Smooth muscle cell of the brain vasculature (primary cell): ENCODE measurements at places on chromosomes 12 and 14.

DNA sequence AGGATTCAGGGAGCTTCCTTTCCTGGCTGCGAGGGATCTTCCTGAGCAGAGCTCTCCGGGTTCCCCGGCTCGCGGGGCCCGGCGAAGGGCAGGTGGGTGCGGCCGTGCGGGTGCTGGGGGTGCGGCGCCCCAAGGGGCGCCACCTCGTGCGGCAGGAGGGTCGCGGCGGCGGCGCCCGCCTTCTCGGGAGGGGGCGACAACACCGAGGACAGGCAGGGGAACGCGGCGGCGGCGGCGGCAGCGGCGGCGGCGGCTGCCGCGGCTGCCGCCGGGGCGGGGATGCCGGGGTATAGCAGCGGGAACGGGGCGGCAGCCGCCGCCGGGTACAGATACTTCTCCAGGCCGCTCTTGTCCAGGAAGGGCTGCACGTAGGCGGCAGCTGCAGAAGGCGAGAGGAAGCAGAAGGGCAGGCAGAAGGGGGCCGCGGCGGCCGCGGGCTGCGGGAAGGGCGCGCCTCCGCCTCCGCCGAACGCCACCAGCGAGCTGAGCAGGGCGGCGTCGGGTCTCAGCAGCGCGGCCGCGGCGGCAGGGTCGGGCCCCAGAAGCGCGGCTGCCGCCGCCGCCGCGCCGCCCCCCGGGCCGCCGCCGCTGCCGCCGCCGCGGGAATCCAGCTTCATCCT, 2.7 kb downstream of the BHLHE41 start:
- DNase-seq, result no peak

DNA sequence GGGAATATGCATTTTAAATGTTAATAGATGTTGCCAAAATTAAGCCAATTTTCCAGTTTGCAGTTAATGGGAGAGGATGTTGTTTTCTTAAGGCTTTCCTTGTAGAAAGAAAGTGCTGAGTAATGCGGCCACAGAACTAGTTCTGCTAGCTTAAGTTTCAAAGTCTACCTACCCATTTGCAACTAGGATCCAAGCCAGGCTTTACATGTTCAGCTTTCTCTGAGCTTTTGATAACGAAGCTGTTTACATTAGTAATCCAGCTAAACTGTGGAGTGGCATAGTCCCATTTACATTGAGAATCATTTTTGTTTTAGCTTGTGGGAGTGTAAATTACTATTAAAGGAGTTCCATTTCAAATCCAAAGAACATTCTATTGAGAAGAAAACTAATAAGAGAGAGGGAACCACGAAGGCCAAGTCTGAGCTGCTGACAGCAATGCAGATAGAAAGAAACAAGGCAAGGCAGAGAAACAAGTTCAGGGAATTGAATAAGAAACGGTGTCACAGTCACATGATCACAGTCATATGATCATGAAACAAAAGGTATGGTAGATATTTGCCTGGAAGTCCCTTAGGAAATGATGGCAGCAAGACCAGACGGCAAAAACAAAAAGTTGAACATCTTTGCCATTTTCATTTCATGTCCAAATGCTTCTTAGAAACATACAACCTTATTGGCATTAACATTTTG, 274.9 kb downstream of the PAWR start:
- DNase-seq, result no peak

DNA sequence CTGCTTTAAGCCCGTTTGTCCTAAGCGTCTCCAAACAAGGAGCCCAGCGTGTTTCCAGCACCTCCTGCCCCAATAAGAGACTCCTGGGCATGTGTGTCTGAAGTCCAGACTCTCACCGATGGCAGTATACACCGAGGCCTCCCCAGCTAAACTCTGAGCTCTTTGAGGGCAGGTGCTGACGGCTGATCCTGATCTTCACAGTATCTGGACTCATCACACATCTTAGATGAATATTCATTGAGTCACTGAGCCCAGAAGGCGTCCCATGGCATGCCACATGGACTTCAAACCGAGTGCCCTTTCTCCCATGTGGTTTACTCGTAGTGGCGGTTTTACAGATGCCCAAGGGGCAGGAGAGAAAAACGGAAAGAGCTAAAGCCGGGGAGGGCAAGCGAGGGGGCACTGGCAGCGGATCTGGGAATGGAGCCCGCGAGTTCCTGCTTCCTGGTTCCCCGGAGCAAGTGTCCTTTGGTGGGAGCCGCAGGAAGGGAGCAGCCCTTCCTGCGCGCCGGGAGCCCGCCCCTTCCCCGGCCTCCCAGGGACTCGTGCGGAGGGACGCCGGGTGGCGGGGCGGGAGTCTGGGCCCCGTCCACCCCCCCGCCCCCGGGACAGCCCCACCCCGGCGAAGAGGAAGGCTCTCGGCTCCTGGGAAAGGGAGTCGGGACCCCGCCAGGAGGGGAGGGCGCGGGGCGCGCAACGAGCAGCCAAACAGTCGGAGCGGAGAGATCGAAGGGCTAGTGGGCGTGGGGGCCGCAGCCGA, 585 bp upstream of the TEAD4 start:
- no peak for DNase-seq

DNA sequence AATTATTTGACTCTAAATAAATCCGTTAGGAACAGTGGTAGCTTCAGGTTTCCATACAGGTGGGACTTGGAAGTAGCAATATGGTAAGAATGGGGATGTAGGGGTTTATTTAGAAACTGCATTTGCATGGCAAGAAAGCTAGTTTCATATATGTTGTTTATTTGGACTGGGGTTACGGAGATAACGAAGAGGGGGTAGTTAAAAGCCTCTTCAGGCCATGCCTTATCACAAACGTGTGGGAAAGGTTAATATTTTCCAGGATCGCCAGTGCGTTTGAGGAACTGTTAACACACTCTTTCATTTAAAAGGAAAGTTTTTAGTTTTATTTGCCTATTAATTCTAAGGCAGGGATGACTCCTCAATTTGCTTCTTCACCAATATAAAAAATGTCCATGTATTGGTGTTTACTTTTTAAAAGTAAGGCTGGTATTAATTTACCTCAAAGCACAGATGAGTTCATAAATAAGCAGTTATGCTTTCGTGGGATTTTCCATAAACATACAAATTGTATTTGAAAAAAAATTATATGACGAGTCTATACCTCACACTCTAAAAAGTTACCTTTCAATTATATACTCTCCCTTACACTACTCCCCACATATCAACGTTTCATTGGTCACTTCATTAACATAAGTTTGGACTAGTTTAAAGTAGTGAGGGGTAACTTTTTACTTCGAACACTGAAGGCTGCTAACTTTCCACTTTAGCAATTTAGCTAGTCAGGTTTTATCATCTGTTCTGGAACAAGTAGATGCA, 814 bp downstream of the RAB2B start:
- DNase-seq, result no peak

GRCh38 chr14:34403646-34404045, 58.4 kb downstream of the SPTSSA start:
- no peak for DNase-seq

DNA sequence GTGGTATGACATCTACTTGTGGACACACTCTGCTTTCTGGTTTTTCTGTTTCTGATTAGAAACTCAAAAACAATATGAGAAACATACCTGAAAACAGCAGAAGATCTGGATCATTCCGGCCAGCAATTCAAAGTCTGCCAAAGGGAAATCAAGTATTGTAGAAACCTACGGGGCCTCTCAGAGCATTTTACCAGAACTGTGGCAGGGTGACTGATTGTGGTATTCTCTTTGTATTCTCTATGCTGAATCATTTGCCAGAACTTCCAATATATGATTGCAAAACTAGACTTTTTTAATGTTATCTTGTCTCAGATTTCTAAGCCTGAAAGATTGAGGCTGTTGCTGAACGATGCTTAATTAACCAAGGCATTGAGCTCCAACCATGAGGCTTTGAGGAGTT, 5.9 kb upstream of the GZMB start:
- DNase-seq, result no peak

- DNase-seq, result no peak
Measured at GRCh38 chr14:61585598-61586543, 109.4 kb upstream of the HIF1A start.

DNA sequence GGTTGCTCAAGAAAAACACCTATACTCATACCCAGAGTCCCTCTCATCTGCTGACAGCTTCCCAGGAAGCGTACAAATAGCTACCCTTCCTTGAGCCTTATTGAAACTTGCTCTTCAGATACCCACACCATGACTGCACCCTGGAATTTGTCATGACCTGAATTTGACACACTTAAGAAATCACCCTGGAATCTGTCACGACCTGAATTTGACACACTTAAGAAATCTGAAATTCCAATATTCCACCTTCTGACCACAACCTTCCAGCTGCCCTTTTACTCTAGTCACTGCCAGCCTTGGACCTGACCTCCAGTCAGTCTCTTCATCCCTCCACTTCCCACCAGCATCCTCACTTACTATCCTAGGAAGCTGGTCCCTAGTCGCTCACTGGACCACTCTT, 1.1 kb upstream of the HAL start:
- DNase-seq, result no peak

- DNase-seq, result no peak
Measured at GRCh38 chr12:59370933-59371332, 224.9 kb upstream of the SLC16A7 start.

- DNase-seq, result no peak
Measured at GRCh38 chr14:105204931-105205672, 24.0 kb upstream of the NUDT14 start.

GRCh38 chr12:130765186-130765659, 49.1 kb upstream of the RIMBP2 start:
- no peak for DNase-seq

- no peak for DNase-seq
Measured at GRCh38 chr14:56358275-56358674, 221.3 kb upstream of the TMEM260 start.

DNA sequence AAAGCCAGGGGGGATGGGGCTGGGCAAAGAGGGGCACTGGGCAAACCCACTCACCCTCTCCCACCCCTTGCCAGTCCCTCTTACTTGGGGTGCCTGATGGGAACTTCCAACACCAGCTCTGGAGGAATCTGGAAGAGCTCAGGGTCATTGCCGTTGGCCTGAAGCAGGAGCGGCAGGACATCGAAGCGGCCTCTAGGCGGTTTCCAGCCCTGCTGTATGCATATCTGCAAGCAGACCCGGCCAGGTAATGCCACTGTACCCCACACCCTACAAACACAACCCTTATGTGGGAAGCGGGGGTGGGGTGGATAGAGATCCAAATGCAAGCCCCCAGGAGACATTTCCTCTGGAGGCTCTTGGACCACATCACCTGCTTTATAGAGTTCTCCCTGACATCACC, 83.6 kb downstream of the NOS1 start:
- DNase-seq, result no peak

DNA sequence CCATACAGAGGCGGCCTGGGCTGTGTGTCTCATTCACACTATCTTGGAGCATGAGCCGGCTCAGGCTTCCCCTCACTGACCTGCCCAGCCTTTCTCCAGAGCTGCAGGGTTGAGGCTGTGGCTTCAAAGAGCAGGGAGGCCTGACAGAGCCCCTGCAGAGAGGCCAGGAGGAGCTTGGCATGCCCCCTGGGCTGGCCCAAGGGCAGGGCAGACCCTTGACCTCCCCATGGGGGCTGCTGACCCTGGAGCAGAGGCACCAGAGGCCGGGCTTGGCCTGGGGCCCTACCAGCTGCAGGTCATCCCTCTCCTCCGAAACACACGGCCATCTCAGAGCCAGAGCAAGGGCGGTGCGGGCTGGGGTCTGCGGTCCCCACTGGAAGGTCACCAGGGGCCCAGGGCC, 46.6 kb upstream of the FZD10 start:
- no peak for DNase-seq

GRCh38 chr14:68784978-68785533, 7.8 kb downstream of the ZFP36L1 start:
- no peak for DNase-seq

GRCh38 chr12:47360771-47361388, 281.1 kb upstream of the AMIGO2 start:
- no peak for DNase-seq

DNA sequence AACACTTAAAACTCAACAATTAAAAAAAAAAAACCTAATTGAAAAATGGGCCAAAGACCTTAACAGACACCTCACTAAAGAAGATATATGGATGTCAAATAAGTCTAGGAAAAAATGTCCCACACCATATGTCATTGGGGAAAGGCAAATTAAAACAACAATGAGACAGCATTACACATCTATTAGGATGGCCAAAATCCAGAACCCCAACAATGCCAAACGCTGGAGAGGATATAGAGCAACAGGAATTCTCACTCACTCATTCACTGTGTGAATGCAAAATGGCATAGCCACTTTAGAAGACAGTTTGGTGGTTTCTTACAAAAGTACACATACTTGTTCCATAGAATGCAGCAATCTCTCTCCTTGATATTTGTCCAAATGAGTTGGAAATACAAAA, 173.7 kb downstream of the SLC25A21 start:
- no peak for DNase-seq

DNA sequence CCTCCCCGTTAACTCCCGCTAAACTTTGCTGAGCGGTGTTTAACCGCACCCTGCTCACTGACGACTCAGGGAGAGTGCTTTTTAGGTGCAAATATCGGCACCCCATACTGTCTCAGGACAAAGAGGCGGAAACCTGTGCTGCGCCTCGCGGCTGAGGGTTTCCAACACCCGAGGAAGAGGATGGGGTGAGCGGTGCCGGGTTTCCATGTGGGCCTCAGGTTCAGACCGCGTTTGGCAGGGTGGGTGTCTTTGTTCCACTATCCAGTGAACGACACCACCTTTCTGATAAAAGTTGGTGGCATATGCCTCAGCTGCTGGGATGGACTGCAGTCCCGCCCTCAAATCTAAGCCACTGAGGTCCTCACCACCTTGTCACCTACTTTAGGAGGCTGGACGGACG, 3.0 kb downstream of the RFLNA start:
- no peak for DNase-seq

GRCh38 chr12:26231921-26232320, 36.5 kb downstream of the SSPN start:
- DNase-seq, result no peak

GRCh38 chr12:122889761-122890520, 6.0 kb downstream of the VPS37B start:
- DNase-seq, result no peak

GRCh38 chr14:35963209-35963608, 137.1 kb downstream of the BRMS1L start:
- no peak for DNase-seq

GRCh38 chr12:113720629-113721028, 245.5 kb downstream of the RBM19 start:
- no peak for DNase-seq

GRCh38 chr14:58467575-58467974, 40.1 kb downstream of the KIAA0586 start:
- DNase-seq, result no peak

DNA sequence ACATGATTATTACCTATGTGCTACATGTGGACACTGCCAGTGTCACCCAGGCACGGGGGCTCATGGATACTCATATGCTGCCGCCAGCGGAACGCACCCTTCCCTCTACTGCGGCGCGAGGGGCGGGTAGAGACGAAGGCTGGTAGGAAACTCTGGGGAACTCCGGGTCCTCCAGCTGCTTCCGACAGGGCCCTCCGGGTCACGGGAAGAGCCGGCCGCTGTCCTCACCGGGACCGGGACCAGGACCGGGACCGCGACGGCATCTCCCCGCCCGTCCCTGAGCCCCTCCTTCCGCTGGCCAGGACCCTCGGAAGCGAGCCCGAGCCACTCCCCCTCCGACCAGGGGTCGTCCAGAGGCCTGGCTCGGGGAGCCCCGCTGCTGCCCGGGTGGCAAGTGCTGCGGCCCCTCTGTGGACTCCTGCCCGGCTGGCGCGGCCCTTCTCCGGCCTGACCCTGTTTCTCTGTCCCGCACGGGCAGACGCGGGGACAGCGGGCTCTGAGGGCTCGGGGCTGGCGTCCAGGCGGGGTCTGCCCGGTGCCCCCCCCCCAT, 209.6 kb downstream of the ADGRD1 start:
- DNase-seq, result no peak

- DNase-seq, result no peak
Measured at GRCh38 chr12:111672822-111673381, 12.9 kb downstream of the BRAP start.

- DNase-seq, result no peak
Measured at GRCh38 chr12:48008950-48009349, 4.7 kb upstream of the COL2A1 start.
